ENCODE measurements at places on chromosomes 13 and 19.

DNA sequence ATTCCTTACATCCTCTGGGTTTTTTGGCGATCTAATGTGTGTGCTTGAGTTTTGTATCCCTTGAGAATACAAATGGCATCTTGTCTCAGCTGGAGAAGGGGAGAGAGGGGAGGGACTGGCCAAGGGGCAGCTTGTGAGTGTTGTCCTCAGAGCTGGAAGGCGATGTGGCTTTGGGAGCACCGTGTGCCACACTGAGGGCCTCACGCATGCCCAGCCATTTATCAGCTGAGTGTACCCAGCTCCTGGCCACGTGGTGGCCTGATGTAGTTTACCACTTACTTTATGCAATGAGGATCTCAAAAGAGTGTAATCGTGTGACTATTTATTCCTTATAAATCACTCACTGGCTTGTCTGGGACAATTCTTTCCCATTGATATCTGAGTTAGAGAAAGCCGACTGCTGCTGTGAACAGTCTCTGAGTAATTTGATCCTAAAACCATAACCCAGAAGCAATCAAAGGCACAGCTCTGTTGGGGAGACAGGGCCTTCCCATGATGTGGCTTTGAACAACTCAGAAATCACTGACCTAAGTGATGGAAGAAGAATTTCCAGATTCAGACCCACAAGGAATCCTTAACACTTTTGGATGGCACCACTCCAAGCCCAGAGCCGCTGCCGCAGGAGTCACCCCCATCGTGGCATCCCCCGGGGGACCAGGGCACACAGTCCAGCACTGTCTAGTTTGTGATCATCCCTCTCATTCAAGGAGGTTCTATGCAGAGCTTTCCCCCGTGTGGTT is 53.9 kb upstream of the MTIF3 start:
- DNase-seq = no peak

GRCh38 chr13:113722921-113723320 is 36.1 kb upstream of the TMEM255B start:
- DNase-seq = no peak

DNA sequence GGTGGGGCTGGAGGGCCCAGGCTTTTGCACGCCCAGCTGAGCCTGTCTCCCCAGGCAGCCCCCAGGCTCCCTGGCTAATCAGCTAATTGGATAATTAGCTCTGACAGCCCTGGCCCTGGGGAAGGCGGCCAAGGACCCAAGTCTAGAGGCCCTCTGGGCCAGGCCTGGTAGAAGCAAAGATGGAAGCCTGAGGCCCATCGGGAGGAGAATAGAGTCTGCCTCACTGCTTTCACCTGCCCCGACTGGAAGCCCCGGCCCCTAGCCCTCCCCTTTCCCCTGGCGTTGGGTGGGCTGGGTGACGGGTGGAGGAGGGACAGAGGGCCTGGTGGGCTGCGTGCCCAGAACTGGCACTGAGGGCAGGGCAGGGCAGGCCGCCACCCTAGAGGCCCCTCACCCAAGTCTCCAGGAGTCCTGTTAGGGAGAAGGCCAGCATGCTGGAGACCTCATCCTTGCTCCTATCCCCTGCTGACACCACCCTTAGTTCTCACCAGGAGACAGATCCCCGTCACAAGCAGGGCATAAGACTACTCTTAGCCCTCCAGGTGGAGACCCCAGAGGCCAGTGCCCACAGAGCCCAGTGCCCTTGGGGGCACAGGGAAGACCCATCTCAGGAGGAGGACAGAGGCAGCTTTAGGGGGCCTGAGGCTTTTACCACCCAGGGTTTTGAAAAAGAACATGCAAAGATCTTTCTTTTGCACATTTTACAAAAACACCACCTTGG is 12.0 kb downstream of the LYL1 start:
- DNase-seq = no peak

DNA sequence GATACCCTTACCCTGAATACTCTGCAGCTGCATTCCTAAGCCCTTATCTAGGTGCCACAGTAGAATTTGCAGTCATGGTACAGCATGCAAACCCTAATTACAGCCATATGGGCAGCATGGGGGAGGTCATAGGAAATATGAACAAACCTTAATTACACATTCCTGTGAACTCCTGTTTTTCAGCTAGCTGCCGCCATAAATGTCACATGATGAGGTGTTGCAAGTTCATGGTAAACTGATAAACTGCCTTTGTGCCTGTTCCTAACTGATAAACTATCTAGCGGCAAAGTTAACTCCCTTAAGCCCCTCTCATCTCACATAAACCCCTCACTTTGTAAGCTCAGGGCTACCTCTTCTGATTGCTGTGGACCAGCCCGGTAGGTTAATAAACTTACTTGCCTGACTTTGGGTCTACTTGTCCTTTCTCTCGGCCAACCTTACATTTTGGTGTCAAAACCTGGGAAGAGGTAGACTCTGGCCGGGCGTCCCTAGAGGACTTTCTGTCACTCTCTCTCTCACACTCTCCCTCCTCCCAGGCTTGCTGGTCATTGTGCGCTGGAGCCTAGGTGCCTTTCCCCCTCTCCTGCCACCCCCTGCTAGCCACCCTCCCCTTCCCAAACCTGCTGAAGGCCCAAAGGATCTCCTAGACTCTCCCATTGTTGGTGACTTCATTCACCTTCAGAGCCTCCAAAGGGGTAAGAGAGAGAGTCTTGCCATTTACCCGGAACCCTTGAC is 43.3 kb downstream of the ZNF93 start:
- DNase-seq = no peak

- no peak for DNase-seq
Observed at GRCh38 chr13:99542788-99543406, 41.6 kb downstream of the TM9SF2 start.
